Heart right ventricle (tissue), 16 donors: ENCODE measurements at places on chromosomes 3 and 15. TPM values are rescaled to one million over a fixed set of nuclear protein-coding genes. Genes with fewer than 3 reads are reported as not detected.

Gene DUOXA1
- total RNA-seq = 0.13 TPM

DNA sequence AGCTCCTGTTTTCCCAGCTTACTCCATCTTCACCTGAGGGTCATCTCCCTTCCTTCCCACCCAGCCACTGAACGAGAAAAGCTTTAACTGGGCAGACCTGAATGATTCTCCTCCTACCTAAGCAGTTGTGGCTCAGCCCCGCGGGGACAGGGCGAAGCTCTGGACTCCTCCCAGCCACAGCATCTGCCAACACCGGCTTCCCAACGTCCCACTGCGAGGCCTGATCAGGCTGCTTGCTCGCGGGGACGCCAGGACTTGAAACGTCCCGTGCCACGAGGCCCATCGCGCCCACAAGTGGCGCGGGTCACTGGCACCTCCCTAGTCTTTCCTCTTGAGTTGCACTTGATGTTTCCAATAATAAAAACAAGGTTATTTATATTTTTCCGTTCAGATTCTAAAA, at the start of gene SPATA16:
Gene SPATA16, minus strand, starts transcription at position 250 of the 400 bp plus-strand sequence. CDS start 23,504 bp downstream, outside the sequence.
- DNase-seq = no peak
- no peaks in the 10 kb centered on the region for H3K4me1 ChIP-seq
- H3K27ac ChIP-seq = no peak within 1 kb of the TSS
- H3K4me3 ChIP-seq = no peak within 1 kb of the TSS
- H3K36me3 ChIP-seq = no peaks in the 10 kb centered on the region

Gene ZNF860
- total RNA-seq = not detected

Gene ANKDD1A
- total RNA-seq = 0.89 TPM

Gene CCDC39
- total RNA-seq = not detected

Gene P2RY1
- 7.0 TPM for total RNA-seq

Gene PRR20G
- not detected for total RNA-seq

- no peaks in the 10 kb centered on the region for H3K36me3 ChIP-seq
- no peak overlapping the region for H3K4me3 ChIP-seq
- no peak for DNase-seq
These were observed 202.2 kb upstream of the BHLHE40 start for GRCh38 chr3:4776980-4777581.

GRCh38 chr15:91411586-91411985, 311.5 kb downstream of the SV2B start:
- no peak for DNase-seq
- H3K27ac ChIP-seq = no peak overlapping the region
- H3K4me3 ChIP-seq = no peak overlapping the region
- H3K27me3 ChIP-seq = no peaks in the 10 kb centered on the region
- H3K36me3 ChIP-seq = no peaks in the 10 kb centered on the region

DNA sequence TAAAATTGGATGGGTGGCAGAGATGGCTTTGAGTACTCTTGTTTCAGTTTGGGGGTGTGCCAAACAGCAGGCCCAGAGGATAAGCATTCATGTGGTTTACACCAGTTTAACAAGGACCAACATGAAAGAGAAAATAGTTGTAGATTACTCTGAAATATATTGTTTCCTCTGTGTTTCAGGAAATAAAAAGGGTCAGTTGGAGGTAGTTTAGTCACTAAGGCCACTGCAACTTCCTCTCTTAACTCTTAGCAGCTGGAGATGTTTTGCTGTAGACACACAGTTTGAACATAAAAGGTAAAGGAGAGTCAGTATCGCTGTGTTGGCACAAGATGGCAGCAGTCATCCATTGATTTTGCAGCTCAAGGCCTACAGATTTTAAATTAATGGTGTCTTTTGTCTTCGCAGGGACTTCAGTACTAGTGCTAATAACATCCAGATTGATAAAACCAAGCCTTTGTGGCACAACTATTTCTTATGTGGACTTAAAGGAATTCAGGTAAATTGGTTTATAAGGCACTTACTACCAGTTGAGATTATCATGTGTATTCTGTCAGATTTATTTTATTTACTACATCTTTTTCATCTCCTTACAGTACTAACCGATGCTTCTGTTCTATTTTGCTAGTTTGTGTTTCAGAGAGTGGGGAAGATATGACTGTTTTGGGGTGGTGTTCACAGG, 65.5 kb downstream of the GALK2 start:
- H3K4me1 ChIP-seq = peaks cover 31% of the 10 kb centered on the region
- no peak overlapping the region for H3K27ac ChIP-seq
- H3K4me3 ChIP-seq = no peak overlapping the region
- peak; percentile 46 for DNase-seq
- H3K36me3 ChIP-seq = peaks cover 22% of the 10 kb centered on the region
- no peaks in the 10 kb centered on the region for H3K27me3 ChIP-seq

DNA sequence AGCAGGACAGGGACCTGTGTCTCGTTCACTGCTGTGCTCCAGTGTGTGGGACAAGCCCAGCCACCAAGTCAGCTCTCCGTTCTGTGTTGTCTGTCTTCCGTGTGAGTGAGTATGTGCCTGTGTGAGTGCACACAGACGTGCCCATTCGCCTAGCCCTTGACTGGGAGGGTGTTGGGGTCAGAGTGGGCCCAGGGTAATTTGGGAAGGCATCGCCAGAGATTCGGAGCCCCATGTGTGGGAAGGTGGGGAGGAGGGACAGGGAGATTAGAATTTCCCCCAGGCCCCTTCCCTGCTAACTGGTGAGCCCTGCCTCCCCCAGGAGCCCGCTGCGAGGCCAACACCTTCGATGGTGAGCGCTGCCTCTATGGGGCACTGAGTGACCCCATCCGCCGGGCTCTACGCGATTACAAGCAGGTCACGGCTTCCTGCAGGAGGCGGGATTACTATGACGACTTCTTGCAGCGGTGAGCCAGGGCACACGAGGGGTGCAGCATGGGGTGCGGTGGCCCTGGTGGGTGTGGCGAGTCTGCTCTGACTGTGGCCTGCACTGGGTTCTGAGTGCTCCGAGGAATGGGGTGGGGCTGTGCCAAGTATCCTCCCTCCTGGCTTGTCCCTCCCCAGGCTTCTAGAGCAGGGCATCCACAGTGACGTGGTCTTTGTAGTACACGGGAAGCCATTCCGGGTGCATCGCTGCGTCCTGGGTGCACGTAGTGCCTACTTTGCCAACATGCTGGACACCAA, 3.1 kb downstream of the ABTB1 start:
- H3K36me3 ChIP-seq = peaks cover 4% of the 10 kb centered on the region
- H3K4me1 ChIP-seq = peaks cover 7% of the 10 kb centered on the region
- DNase-seq = no peak
- H3K4me3 ChIP-seq = no peak overlapping the region
- H3K27ac ChIP-seq = no peak overlapping the region
- no peaks in the 10 kb centered on the region for H3K27me3 ChIP-seq

DNA sequence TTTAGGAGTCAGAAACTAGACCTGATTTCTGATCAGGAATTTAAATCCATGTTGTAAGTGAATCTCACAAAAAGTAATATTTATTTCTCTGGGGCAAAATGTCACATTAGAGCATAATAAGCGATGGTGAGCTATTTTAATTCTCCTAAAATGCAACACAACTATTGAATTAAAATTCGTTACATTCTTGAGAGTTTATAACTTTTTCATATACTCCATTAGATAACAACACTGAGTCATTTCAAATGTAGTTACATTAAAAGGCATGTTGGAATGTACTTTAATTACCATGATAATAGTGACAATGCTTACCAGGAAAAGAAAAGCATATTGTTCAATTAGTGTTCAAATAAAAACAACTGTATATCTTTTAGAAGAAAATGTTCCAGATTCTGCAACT, 116.9 kb downstream of the CADM2 start:
- DNase-seq = no peak
- H3K4me3 ChIP-seq = no peak overlapping the region
- H3K27me3 ChIP-seq = no peaks in the 10 kb centered on the region
- H3K27ac ChIP-seq = no peak overlapping the region
- no peaks in the 10 kb centered on the region for H3K36me3 ChIP-seq

Gene STIMATE
- total RNA-seq = 8.0 TPM

DNA sequence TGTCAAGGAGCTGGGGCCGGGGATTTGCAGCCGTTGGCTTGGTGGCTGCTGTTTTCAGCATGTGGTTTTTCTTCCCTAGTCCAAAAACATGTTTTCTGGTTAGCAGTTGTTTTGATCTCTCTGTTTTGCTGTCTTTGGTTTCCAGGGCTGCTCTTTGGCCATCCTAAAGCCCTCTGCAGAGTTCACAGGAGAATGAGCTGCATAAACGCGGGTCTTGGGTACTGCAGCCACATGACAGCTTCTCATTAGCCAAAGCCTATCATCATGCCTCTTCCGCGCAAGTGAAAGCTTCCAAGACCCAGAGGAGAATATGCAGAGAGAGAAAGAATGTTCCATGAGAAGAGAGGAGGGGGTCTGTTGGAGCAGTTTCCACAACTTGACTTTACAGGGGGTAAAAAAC, 138.5 kb downstream of the NTRK3 start:
- H3K4me1 ChIP-seq = no peaks in the 10 kb centered on the region
- H3K27ac ChIP-seq = no peak overlapping the region
- H3K36me3 ChIP-seq = no peaks in the 10 kb centered on the region
- no peak for DNase-seq

- no peak for DNase-seq
- no peaks in the 10 kb centered on the region for H3K27me3 ChIP-seq
- H3K27ac ChIP-seq = no peak overlapping the region
- H3K4me3 ChIP-seq = no peak overlapping the region
- H3K4me1 ChIP-seq = no peaks in the 10 kb centered on the region
These were observed 559.9 kb upstream of the MCTP2 start for GRCh38 chr15:93671387-93671943.

DNA sequence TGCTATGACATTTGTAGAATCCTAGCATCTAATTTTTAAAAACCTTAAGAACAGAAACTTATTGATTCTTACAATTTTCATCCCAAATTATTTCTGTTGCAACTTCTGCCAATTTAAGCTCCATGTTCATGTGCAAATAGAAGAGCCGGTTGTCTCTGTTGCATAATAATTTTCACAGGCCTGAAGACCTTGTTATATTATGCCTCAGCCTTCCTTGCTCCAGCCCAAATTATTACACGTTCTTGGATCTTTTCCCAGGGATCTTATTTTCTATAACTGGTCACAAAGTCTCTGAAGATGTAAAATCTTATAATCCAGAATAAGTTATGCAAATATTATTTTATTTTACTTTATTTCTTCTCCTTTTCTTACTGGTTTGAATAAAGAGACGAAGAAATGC, 210.7 kb upstream of the DPH6 start:
- H3K36me3 ChIP-seq = no peaks in the 10 kb centered on the region
- H3K4me1 ChIP-seq = peaks cover 7% of the 10 kb centered on the region
- H3K4me3 ChIP-seq = no peak overlapping the region
- H3K27ac ChIP-seq = no peak overlapping the region
- no peak for DNase-seq

DNA sequence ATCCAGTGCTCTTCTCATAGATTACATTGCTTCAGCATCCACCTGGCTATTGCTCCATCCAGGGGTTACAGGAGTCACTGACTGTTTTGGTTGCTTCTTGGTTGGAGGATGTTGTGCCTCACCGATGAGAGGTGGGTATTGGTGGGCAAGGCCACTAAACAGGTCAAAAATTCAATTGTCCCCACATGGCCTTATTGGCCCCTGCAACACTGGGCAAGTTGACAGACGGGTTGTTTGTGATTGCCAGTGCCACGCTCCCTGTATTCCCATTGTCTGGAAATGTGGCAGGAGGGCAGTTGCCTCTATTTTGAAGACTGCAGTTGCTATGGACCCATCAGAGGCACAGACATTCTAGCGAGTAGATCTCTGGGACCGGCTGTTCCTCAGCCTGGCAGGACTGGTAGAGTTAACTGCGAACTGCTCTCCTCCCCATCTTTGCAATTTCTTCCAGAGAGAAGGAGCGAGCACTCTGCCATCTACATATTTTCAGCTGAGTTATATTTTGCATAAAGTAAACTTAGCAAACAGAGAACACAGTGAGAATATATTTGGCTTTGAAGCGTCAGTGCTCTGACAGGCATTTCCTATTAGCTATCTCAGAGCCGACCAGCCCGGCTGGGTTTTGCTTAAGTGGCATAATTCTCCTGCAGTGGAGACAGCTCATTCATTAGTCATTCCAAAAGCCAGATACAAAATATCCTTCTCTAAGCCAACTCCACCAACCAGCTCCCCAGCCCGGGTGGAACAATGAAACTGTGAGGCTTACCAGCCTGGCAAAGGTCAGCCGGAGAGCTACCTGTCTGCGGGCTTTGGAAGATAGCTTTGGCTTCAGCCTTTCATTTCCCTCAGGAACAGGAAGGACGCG, 26.0 kb upstream of the MAGEF1 start:
- no peaks in the 10 kb centered on the region for H3K27me3 ChIP-seq
- no peaks in the 10 kb centered on the region for H3K36me3 ChIP-seq
- H3K27ac ChIP-seq = no peak overlapping the region
- no peaks in the 10 kb centered on the region for H3K4me1 ChIP-seq
- DNase-seq = no peak

GRCh38 chr3:176514297-176514696, 683.0 kb downstream of the TBL1XR1 start:
- no peaks in the 10 kb centered on the region for H3K4me1 ChIP-seq
- no peaks in the 10 kb centered on the region for H3K36me3 ChIP-seq
- H3K27ac ChIP-seq = no peak overlapping the region
- no peak overlapping the region for H3K4me3 ChIP-seq
- H3K27me3 ChIP-seq = no peaks in the 10 kb centered on the region

- peaks cover 14% of the 10 kb centered on the region for H3K36me3 ChIP-seq
- H3K4me3 ChIP-seq = no peak overlapping the region
- no peak overlapping the region for H3K27ac ChIP-seq
- no peaks in the 10 kb centered on the region for H3K27me3 ChIP-seq
- peaks cover 34% of the 10 kb centered on the region for H3K4me1 ChIP-seq
- DNase-seq = no peak
These were observed 36.8 kb upstream of the SCAANT1 start for GRCh38 chr3:63949005-63949404.

GRCh38 chr15:62506217-62506805, 341.2 kb upstream of the C2CD4B start:
- no peak overlapping the region for H3K4me3 ChIP-seq
- DNase-seq = peak; percentile 27
- no peaks in the 10 kb centered on the region for H3K27me3 ChIP-seq
- H3K27ac ChIP-seq = peak overlapping the region; percentile 15

Gene TNNC1
- total RNA-seq = 7,312 TPM

- H3K4me3 ChIP-seq = no peak overlapping the region
- H3K27me3 ChIP-seq = no peaks in the 10 kb centered on the region
- no peaks in the 10 kb centered on the region for H3K36me3 ChIP-seq
- no peak for DNase-seq
- H3K4me1 ChIP-seq = no peaks in the 10 kb centered on the region
These were observed 73.9 kb downstream of the TRIM69 start for GRCh38 chr15:44810237-44810636.

Gene GOLGA6D
- not detected for total RNA-seq

- no peak overlapping the region for H3K27ac ChIP-seq
- no peak overlapping the region for H3K4me3 ChIP-seq
- DNase-seq = peak; percentile 42
- no peaks in the 10 kb centered on the region for H3K36me3 ChIP-seq
These were observed 291.0 kb downstream of the TBL1XR1 start for GRCh38 chr3:176906046-176906905.

Gene KCNH8
- total RNA-seq = not detected

- no peak overlapping the region for H3K27ac ChIP-seq
- H3K4me3 ChIP-seq = no peak overlapping the region
- no peaks in the 10 kb centered on the region for H3K36me3 ChIP-seq
- DNase-seq = no peak
- H3K27me3 ChIP-seq = no peaks in the 10 kb centered on the region
These were observed 392.6 kb upstream of the CBLB start for GRCh38 chr3:106261396-106261795.

Gene ZNF619
- 5.0 TPM for total RNA-seq
